ENCODE measurements at places on chromosomes 7 and 10.

GRCh38 chr7:148433521-148434180, 156.9 kb upstream of the C7orf33 start:
- no peak for DNase-seq

DNA sequence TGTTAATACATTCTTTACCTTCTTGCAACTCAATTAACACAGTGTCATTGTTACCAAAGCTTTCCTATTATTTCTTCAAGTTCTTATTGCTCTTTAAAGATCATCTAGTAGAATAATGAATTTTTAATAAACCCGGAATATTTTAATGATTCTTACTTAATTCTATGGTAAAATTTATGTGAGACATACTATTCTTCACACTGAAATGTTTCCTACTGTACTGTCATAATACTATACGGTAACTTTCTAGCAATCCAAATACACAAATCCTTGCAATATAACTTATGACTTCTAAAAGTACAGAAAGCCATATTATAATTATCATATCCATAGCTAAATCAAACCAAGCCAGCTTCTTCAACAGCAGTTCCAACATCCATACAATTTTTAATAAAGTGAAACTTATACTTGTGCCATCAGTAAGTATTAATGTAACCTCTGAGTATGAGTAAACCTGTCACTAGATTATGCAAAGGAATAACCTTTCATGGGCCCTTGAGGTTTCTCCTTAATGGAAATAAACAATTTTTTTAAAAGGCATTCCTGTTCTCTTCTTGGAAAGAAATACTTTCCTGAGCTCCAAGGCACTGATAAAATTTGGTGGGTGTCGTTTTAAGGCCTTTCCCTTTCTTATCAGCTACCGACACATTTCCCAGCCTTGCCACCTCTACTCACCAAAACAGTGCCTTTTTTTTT, 87.4 kb downstream of the IMMP2L start:
- DNase-seq: no peak

DNA sequence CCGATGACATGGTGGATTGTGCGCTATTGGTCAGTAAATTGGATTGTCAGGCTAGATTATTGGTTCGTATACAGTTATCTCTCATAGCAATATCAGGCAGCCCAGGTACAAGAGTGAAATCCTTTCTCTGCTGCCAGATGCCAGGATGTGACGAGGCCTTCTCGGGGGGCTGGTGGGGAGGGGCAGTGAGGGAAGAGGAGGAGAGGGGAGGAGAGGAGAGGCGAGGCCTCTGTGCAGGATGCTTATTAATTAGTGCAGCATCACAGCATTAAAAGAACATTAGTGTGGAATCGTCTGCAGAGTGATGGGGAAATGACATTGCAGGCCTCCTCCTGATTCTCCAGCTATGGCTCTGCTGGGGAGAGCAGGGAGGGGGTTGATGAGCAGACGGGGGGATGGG, 30.5 kb upstream of the SLF2 start:
- no peak for DNase-seq

GRCh38 chr10:117504562-117504961, 38.0 kb upstream of the EMX2 start:
- no peak for DNase-seq
